ENCODE measurements at places on chromosomes 11 and 22.

GRCh38 chr11:86932924-86933875, 22.0 kb downstream of the FZD4 start:
- DNase-seq = no peak

DNA sequence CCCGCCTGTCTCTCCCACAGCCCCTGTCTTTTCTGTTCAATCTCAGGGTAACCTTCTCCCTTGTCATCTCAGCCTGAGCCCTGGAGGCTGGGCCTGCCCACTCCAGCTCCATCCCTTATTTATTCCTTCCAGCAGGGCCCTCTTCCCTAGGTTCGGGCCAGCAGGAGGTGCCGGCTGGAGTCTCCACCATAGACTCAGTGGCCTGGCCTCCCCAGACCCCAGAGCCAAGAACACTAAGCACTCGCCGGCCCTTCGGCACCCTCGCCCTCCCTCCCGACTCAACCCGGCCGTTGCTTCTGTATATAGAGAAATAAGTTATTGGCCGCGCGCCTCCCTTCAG, 1.4 kb upstream of the RAB1B start:
- no peak for DNase-seq

DNA sequence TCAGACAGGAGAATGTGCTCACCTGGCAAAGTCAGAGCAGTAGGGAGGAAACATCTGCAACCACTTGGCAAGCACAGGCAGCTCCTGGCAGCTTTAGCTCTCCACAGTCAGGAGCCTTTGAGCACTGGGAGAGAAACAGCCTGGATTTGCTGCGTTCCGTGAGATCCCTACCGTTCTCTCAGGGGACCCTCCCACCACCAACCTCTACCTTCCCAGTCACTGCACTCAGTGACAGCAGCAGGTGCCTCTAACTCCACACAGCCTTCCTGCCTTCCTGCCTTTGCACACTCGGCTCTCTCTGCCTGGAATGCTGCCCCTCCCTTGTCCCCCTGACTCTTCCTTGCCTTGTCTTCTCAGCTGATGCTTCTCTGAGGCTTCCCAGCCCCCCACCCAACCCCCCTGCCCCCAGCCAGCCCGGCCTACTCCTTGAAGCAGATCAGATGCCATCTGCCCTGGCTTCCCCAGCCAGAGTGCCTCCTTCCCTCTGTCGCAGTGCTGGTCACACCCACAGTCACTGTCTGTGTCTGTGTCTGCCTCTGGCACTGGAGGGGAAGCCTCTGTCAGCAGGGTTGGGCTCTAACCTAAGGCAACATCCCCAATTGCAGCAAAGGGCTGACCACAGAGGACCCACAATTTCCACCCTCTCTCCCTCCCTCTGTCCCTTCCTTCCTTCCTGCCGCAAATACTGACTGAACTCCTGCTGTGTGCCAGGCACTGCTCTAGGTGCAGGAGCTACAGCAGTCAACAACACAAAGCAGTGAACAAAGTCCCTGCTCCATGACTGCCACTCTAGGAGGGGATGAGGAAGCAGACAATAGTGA, 14.9 kb upstream of the TSKU start:
- DNase-seq = peak; percentile 45

DNA sequence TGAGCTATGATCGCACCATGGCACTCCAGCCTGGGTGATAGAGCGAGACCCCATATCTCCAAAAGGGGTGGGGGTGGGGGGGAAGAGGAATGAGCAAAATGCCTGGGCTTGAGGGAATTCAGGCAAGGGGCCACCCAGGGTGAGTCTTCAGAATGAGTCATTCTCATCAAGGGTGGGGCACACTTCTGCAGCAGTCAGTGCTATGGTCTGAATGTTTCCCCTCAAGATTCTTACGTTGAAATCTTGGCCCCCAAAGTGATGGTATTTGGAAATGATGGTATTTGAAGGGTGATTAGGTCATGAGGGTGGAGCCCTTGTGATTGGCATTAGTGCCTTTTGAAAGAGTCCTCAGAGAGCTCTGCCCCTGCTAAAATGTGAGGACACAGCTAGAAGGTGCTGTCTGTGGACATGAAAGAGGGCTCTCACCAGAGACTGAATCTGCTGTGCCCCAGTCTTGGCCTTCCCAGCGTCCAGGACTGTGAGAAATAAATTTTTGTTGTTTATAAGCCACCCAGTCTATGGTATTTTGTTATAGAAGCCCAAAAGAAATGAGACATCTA, 86.4 kb upstream of the THY1 start:
- DNase-seq = no peak

GRCh38 chr22:49587421-49587820, 240.3 kb downstream of the BRD1 start:
- DNase-seq = no peak

DNA sequence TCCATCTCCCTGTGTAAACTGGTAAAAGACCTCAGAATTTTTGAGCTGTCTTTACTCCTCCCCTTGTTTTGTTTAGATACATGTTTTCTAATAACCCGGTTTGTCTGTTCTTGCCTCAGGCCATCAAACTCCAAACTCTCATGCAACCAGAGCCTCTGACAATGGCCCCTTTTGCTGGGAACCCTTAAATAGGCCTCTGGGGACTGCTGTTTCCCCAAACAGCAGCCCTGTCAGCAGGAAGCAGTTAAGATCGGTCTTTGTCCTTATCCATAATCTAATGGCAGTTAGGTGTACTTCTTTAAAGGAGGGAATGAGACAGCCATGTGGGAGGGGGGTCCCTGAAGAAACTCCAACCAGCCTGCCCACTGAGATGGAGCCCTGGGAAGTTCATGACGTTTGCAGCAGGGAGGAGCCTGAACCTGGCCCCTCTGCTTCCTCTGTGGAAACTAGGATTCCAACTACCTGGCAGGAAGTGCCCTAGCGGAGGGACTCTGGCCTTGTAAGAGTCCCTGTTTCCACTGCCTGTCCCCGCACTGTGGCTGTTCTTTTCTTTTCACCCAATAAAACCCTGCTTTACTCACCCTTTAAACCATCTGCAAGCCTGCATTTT, 1354.4 kb downstream of the LRRC4C start:
- no peak for DNase-seq

DNA sequence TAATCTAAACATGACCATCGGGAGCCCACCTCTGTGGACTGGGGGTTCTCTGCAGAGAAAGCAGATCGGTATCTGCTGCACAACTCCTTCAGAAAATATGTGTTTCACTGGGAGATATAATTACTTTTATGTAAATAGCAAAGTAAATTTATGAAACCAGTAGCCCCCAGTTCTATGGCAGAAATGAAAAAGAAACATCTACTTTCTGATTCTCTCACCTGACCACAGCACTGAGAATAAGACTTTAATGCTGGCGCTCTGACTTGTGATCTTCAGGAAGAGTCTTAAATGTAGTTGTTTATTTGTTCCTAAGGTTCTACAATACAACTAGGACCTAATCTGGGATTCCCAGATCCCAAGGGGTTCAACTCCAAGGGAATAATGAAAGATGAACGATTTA, 518.0 kb downstream of the DLG2 start:
- no peak for DNase-seq

DNA sequence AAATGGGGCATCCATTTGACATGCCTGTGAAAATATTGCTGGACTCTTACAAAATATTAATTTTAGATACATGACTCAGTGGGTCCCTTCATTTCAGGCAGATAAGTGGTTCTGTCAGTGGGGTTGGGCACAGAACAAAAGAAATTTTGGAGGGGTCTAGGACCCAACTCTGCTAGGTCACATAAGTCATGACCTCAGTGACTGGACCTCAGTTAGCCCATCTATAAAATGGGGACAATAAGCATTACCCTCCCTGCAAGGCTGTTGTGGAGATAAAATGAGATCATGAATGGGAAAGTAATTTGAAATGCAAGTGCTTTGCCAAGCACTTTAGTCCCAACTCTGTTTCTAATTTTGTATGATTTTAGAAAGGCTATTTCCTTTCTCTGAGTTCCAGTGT, 23.8 kb downstream of the ADORA2A start:
- no peak for DNase-seq

- DNase-seq = no peak
Measured at GRCh38 chr22:17866621-17867020, 92.4 kb upstream of the BID start.

DNA sequence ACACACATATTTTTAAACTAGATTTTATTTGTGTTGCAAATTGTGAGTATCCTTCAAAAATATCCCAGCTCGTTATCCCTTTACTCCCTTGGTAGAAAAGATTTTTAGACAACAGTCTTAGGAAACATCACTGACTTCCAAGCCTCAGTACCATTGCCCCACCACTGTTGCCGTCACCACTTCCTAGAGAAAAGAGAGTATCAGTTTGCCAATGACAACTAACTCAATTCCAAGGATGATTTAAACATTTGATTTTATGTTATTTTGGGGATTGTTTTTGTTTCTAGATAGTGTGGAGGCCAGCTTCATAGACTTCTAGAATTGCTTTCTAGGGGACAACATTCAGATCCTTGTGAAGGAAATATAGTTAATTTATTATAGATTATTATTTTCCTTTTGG, 274.0 kb upstream of the MPPED2 start:
- no peak for DNase-seq

DNA sequence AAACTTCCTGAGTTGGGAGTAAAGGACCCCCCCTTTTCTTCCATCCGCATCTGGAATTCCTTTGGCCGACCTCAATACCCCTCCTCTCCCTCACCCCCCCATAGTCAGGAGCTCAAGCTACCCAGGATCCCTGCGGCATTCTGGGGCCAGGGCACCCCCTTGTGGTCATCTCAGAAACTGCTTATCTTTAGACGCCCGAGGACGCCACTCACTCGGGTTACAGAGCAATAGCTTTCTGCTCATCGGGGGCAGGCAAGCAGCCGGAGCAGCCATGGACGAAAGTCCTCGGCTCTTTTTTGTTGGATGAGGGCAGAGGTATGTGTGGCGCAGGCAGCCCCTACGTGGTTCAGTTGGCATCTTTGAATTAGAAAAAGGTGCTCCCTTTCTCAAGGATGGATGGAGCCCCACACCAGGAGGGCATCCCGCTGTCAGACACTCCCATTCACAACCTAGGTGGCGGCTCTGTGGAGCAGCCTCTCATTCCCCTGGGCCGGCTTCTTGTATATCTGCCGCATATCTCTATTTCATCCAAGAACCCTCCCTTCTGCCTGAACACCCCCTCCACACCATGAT, 2.3 kb downstream of the C1QTNF5 start:
- no peak for DNase-seq

DNA sequence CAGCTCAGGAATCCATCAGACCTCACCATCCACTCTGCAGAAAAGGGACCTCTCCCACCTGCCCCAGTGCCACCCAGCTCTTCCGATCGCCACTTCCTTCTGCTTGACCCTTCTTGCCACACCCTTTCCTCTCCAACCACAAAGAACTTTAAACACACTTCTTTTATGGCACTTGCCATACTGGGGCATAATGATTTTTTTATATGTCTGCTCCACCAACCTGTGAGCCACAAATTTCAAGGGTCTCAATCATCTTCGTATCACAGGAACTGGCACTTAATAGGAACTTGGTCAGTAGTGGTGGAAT, 11.7 kb upstream of the MYH9 start:
- no peak for DNase-seq

- peak; percentile 70 for DNase-seq
Measured at GRCh38 chr11:15507592-15507991, 392.9 kb downstream of the INSC start.

GRCh38 chr11:73789279-73789670, 1.6 kb downstream of the MRPL48 start:
- no peak for DNase-seq

DNA sequence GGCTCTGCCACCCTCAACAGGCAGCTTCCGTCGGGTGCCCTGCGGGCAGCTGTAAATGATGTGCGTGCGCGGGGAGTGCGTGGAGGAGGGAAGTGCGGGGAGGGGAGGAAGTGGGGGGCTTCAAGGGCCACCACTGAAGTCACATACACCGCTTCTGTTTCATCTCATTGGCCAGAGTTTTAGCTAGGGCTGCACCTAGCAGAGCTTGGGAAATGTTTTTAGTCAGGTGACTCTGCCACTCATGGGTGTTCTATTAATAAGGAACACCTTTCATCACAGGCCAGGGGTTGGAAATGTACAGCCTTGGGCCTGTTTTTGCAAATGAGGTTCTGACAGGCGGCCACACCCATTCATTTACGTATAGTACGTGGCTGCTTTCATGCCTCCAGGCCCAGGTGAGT, 14.6 kb downstream of the FAM118A start:
- no peak for DNase-seq

DNA sequence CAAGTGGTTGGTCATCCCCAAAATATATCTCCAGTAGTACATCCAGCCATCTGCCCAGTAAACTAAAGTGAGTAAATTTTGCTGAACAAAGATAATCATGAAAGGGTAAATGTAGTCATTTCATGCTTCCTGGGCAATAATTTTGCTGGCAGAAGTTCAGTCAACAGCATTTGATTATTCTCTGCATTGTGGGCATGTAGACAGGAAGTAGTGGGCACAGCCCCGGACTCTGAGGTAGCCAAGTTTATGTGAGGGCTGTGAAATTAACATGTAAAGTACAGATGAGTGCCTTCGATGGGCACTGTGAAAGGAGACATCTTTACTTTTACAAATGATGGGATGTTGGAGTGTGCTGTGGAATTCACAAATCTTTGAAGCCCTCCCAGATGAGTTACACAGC, 312.2 kb upstream of the MTNR1B start:
- DNase-seq = no peak

GRCh38 chr11:8671651-8672062, 10.8 kb downstream of the TRIM66 start:
- peak; percentile 37 for DNase-seq

DNA sequence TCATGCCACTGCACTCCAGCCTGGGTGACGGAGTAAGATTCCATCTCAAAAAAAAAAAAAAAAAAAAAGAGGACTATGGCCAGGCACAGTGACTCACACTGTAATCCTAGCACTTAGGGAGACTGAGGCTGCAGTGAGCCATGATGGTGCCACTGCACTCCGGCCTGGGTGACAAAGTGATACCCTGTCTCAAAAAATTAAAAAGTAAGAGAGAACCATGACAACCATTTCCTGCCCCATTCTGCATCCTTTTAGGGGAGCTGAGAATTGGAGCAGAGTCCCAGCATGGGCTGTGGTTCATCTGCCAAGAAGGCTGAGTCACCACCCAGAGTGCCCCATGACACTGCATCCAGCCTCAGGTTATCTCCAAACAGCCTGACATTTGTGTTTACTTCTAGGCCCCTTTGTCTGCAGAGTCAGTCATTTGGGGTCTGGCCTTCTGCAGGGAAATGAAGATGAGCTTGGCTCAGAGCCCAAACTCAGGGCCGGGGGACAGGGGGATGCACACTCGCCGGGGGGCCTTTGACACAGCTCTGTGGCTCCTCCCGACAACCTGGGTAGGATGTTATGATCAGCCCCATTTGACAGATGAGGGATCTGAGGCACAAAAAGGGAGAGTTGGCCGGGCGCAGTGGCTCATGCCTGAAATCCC, 4.7 kb downstream of the CSDC2 start:
- peak; percentile 39 for DNase-seq

Data from NCI-H1694 treated with DMSO at 0.1 percent for 48 hours (cell line).